ENCODE measurements at places on chromosomes 1 and 21.
A peak's percentile ranks its signal among the peaks of the same experiment; 100 is the strongest.

GRCh38 chr1:167126811-167127210 lies 32.9 kb downstream of the STYXL2 start:
- DNase-seq, result no peak

DNA sequence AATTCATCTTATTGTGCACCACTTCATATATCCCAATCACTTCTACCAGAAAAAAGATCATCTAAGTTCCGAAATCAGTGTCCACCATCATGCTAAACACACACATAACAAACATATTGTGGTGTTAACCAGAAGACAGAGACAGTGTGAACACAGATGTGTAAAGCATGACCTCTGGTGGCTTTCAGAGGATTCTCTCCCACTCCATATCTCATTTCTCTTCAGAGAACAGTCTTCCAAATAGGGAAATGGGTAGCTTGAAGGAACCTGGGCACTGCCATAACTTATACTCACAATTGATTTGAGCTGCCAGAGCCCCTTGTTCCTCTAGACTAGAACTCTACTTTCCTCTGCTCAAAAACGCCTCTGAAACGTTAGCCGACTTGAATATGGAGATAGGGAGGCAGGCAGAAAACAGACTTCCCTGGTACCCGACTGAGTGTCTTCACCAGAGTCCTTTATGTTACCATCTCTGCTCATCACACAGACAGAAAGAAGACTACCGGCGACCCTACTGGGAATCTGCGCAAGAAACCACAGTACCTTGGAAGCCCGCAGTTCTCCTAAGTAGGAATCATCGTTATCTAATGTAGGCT lies 1.8 kb upstream of the ELAPOR1 start:
- no peak for DNase-seq

DNA sequence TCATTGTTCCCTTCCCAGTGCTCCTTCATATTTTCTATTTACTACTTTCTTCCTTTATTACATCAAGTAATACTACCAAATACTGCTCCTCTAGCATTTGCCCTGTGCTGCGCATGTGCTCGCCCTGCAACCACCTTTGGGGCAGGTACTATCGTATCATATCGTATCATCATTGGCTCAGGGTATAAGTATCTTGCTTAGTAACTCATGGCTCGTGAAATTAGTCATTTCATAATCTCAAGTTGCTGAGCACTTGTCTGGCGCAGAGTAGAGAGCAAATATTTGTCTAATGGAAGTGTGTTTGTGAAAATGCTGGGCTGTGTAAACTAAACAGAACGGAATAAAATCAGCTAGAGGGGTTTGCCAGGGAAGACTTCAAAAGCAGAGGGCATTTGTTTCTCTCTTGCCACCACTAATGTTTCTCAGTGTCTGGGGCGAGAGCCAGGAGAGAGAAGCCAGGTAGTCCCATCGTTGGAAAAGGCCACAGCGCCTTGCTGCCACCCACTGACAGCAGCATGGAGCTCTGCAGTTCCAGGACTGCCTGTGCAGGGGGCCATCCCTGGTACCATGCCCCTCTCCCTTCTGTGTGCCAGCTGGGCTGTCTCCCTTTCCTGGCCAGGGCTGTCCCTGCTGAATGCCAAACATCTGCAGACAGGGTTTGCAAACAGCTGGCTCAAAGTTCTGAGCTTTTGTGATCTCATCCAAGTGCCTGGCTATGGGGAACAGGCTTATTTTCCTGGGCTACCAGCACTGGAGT lies 20.0 kb upstream of the CPT2 start:
- no peak for DNase-seq

- no peak for DNase-seq
Observed at GRCh38 chr1:92184632-92185031, 33.1 kb upstream of the C1orf146 start.

GRCh38 chr21:41318218-41318617 lies 1.6 kb downstream of the FAM3B start:
- no peak for DNase-seq

GRCh38 chr1:55399346-55399745 lies 184.2 kb upstream of the USP24 start:
- DNase-seq, result no peak

DNA sequence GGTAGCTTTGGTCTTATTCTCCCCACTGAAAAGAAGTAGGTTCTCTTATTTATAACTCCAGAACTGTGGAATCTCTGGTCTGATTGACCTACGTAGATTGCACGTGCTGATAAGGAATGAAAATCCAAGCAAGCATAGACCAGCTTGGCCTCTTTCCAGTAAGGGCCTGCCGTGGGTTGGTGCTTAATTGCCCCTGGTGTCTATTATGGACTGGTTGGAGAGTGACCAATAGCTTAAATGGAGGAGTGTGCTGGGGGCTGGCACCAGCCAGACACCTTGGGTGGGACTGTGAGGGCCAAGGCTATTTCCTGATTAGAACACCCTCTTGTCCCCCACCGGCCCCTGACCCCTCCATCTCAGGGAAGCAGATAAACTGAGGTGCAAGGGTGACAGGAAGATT lies 74.0 kb downstream of the TENT5C start:
- DNase-seq, result no peak

GRCh38 chr1:9908871-9909233 lies 1.2 kb downstream of the CTNNBIP1 start:
- no peak for DNase-seq

DNA sequence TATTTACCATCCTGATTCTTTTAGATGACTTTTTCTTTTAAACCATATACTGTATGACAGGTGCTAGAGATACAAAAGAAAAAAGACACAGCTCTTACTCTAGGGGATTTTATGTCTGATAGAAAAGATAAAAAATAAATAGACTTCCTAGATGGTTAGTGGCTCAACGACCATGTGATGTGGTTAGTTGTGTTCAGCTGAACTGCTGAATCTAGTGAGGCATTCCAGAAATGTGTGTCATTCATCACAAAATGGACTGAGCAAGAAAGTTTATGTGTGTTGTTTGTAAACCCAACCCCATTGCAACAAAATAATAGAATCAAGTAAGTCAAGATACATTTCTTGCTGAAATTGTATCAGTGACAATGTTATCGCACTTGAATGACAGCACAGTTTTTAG lies 205.8 kb upstream of the LYPLAL1 start:
- no peak for DNase-seq

DNA sequence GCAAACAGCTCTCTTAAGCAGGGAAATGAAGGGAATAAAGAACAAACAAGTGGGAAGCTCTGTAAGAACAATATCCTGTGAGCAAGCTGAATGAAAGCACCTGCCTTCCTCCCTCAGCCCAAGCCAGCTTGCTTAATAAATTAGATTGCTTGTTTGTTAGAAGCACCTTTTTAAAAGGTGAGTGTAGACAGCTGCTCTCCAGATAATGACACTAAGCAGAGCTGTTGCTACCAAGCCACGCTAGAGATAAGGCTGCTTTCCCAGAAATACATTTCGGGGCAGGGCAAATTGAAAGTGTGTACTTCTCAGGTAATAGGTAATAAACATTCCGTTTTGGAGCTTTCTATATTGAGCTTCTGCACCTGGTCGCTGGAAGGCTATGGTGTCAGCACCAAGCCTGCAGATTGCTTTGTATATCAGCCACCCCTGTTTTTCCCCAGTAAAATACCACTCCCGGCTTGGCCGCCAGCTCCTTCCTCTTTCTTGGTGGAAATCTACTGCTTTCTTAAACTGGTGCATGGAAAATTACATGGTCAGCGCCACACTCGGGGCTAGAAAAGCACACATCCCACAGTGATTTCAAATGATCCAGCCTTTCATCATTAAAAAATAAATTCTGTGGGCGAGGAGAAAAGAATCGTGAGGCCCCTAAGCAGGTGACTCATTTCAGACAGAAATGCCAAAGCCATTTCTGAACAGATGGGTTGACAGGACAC lies 151.3 kb downstream of the ETS2 start:
- DNase-seq, result no peak

GRCh38 chr1:100627936-100628335 lies 90.0 kb downstream of the GPR88 start:
- no peak for DNase-seq

- peak; percentile 49 for DNase-seq
Observed at GRCh38 chr1:155241069-155241679, 14.1 kb downstream of the ENTREP3 start.

GRCh38 chr1:9827558-9828185 lies 3.9 kb upstream of the CLSTN1 start:
- no peak for DNase-seq

DNA sequence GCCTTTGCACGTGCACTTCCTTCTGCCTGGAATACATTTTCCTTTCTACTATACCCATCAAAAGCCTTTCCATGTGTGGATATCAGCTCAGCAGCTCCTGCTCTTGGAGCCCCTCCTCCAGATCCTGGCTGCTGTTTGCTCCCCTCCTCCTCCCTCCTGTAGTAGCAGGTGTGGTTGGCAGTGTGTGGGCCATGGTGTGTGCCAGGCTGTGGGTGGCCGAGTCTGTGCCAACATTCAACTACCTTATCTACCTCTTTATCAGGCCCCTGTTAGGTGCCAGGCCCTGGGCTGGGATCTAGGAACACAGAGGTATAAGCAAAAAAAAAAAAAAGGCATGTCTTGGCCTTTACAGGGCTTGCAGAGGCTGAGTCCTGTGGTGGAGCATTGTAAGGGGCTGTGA lies 180.6 kb upstream of the JUN start:
- no peak for DNase-seq

DNA sequence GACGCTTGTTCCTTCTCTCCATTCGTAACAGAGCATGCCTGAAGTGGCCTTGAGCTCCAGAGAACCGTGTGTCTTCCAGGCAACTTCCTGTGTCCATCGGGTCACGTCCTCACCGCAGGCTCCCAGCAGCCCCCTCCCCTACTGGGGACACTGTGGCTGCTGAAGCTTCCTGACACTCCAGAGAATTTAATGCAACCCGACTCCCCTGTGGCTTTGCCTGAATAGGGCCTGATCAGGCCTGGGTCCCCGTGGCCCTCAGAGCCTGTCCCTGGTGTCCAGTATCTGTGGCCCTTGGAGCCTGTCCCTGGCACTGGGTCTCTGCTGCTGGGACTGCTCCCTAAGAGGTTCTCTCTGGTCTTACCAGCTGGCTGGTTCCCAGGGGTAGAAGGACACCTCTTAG lies 219.7 kb upstream of the VAMP3 start:
- no peak for DNase-seq

GRCh38 chr1:14109276-14109635 lies 409.3 kb downstream of the PRDM2 start:
- no peak for DNase-seq

DNA sequence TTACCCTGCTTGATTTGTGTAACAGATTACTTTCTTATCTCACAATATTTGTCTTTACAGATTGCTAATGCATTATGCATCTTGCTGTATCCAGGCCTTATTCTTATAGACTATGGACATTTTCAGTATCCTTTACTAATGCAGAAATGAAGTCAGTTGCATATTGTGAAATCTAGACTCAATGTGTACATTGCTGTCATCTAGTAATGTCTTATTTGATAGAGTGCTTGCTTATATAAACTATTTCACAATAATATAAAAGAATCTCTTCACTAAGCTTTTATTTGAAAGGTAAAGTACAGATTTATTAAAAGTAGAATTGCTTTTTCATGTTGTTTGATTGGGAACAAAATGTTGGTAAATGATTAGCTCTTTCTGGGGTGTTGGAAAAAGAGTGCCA lies 39.6 kb downstream of the ALG6 start:
- DNase-seq, result no peak

DNA sequence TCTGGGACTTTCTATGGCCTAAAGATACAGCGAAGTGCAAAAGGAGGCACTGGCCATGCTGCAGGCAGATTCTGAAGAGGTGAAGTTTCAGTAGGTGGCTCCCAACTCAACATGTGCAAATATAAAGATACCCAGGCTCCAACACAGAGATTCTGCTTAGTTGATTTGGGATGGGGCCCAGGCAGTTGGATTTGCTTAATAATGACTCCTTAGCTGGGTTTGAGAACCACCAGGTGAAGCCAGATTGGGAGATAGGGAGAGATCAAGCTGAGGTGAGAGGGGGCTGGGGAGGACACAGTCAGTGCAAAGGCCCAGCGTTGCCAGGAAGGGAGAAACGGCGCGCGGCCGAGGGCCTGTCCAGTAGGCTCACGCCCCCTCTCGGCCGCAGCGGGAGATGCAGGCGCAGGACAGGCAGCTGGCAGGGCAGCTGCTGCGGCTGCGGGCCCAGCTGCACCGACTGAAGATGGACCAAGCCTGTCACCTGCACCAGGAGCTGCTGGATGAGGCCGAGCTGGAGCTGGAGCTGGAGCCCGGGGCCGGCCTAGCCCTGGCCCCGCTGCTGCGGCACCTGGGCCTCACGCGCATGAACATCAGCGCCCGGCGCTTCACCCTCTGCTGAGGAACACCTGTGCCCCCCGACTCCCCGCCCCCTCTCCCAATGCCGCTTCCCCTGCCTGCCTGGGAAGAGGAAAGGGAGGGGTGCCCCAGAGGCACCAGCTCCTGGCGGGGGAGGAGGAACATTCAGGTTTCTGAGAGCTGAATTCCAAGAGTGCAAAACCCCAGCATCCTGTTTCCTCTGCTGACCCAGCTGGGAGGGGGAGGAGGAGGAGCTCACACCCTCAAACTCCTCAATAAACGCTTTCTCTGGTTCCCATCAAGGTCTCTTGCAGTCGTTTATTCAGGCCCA lies 1.2 kb downstream of the FAM167B start:
- peak; percentile 58 for DNase-seq

GRCh38 chr1:30645807-30646206 lies 77.6 kb downstream of the MATN1 start:
- DNase-seq, result no peak

DNA sequence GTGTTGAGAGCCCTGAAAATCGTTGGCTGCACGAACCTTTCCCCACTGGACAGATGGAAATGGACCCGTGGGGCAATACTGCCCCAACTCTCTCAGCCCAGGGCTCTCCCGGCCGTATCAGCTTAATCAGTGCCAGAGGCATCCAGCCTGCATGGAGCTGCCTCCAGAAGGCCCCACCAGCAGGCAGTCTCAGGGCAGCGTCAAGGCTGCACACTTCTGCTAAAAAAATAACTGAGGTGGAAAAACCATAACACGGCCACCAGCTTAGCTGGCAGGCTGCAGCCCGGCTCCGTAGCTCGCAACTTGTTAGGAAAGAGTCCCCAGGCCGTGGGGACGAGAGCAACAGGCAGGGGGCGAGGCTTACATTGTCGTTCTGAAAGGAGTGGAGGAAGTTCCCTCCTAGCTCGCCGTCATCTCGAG lies 27.9 kb downstream of the MRPL37 start:
- DNase-seq, result no peak

DNA sequence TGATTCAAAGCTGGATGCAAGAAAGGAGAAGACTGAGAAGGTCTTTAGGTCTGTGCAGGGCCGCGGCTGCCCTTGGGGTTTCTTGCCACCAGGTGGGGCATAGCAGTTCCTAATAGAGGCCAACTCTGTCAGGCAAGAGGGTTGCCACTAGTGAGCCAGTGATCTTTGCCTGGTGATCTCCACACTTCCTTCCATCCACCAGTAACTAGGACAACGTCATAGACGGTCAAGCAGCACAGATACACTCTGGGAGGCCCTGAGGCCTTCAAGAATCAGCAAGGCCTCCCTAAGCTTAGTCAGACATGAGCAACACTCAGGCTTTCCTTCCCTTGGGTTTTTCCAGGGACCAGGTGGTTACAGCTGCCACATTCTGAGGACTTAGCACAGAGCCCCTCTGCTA lies 32.9 kb upstream of the ATP2B4 start:
- DNase-seq, result peak; percentile 40

All from stimulated activated CD8-positive, alpha-beta memory T cell treated with anti-CD3 and anti-CD28 coated beads, Interleukin-4, amount 100 ng/mL, for 1 hour (primary cell).